ENCODE measurements at places on chromosomes 6 and 20. TPM values are rescaled to one million over a fixed set of nuclear protein-coding genes. Genes with fewer than 3 reads are reported as not detected.

Gene TMEM200A
- total RNA-seq, result 0.69 TPM

DNA sequence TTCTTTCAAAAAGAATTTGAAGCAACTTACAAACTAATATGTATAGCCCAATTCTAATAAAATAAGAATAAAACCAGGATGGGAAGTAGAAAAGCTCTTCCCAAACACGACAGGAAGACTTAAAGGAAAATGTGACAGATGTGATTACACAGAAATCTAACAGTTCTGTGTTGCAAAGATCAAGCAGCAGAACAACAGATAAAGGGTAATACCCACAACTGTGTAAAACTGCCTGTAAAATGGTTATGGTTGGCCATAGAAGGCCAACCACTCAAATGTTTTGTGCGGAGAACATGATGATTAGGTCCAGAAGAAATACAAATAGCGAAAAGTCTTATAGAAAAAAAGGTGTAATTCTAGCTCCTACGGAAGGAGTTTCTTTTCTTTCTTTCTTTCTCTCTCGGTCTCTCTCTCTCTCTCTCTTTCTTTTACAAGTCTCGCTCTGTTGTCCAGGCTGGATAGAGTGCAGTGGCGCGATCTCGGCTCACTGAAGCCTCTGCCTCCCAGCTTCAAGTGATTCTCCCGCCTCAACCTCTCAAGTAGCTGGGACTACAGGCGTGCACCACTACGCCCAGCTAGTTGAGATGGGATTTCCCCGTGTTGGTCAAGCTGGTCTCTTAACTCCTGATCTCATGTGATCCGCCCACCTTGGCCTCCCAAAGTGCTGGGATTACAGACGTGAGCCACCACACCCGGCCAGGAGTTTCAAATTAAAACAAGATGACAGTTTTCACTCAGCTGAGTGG lies 128.5 kb downstream of the QRSL1 start:
- no peak for DNase-seq

Gene NKAIN2
- total RNA-seq, result not detected

Gene PAK5
- not detected for total RNA-seq

- no peak for DNase-seq
Measured at GRCh38 chr20:3509064-3509463, 38.2 kb downstream of the ATRN start.

Gene MUCL3
- not detected for total RNA-seq

Gene SAMD10
- total RNA-seq, result 9.0 TPM
